D721Med (cell line): ENCODE measurements at places on chromosomes 6 and 20.

DNA sequence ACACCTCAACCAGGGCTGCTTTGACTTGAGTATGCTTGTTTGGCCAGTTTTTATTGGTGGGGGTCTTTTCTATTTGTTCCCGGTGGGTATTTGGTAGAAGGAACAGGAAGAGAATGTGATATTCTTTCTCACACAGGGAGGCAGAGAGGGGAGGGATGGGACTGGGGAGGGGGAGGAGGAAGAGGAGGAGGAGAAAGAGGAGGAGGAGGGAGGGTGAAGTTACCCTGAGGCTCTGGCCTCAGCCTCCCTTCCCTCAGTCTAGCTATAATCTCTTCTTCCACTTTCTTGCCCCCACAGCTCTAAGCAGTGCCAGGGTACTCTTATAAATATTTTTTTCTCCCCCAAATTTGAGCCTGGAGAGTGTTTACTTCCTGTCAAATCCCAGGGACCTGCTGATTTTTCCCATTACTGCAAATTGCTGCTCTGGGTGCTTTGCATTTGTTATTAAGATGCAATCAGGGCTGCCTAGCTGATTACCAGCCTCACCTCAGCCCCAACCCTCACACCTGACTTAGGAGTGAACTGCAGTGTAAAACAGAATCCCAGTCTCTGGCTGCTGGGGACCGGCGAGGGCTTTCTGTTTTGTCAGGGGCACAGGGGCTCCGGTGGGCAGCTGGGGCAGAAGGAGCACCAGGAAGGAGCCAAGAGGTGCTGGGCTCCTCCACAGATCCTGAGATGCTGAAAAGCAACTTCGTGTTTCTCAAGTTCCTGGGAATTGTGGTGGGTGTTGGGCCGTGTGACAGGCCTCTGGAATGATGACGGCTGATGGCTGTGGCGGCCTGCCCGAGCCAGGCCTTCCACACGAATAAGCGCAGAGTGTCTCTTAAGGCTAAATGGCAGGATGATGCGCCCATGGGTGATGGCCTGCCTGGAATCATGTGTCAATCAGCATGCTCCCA, 141.4 kb downstream of the CD83 start:
- no peak for DNase-seq

GRCh38 chr6:118974790-118975189, 39.8 kb upstream of the MCM9 start:
- no peak for DNase-seq

GRCh38 chr6:100101644-100102043, 107.6 kb upstream of the MCHR2 start:
- no peak for DNase-seq

DNA sequence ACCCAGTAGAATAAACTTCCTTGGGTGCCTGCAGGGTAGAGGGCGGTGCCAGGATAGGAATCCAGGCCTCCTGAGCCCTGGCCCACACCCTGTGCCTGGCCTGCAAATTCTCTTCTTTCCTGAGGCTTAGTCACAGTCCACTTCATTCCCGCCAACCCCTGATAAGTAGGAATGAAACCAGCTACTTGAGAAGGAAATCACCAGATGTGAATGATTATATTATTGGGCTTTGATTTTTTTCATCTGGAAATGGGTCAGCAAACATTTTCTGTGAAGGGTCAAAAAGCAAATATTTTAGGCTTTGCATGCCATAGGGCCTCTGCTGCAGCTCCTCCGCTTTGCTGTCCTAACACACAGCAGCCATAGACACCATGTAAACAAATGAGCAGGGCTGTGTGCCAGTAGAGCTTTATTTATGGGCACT, 50.2 kb downstream of the STK35 start:
- DNase-seq = no peak

GRCh38 chr6:162029873-162030576, 697.5 kb downstream of the PRKN start:
- DNase-seq = no peak

- DNase-seq = no peak
These were observed 134.0 kb upstream of the GRIK2 start for GRCh38 chr6:101259505-101259904.

DNA sequence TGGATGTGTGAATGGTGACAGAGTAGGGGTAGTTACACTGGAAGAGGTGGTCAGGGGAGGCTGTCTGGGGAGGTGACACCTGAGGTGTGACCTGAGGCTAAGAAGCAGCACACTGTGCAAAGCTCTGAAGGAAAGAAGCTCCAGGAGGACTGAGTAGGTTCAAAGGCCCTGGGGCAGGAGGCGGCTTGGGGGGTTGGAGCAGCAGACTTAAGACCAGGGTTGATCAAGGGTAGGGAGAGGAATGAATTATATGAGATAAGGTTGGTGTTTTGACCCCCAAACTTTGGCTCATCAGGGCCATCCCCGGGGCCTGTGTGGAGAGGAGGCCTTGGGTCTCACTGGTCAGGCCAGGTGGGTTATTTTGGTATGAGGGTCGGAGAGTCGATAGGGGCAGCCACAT, 166.1 kb downstream of the GRM4 start:
- no peak for DNase-seq
